ENCODE measurements at places on chromosomes 1 and 21.
A peak's percentile ranks its signal among the peaks of the same experiment; 100 is the strongest.

GRCh38 chr1:55447488-55447887, 232.3 kb upstream of the USP24 start:
- no peak for DNase-seq

DNA sequence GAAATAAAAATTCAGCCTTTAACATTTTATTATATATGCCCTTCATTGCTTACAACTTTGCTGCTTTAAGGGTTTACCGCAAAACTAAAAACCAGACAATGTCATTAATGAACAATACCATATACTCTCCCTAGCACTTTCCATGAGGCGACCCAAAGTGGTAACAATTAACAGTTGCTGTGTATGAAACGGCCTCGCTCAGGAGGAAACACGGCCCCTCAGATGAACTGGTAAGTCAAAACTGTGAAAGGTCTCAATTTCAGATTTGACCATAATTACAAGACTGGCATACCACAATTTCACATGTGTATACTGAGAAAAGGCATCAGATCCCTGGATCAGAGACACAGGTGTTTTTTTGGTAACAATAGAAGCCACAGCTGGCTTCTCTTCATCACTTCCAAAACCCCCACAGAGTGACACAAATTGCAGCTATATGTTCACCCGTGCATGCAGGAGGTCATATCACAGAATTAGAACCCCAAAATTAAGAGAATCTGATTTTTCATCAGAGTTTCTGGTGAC, 611.9 kb upstream of the ADAMTS5 start:
- no peak for DNase-seq

GRCh38 chr1:70847013-70847412, 200.6 kb downstream of the PTGER3 start:
- no peak for DNase-seq

GRCh38 chr1:193285641-193286040, 99.2 kb upstream of the B3GALT2 start:
- no peak for DNase-seq

- peak; percentile 57 for DNase-seq
These were observed 29.2 kb downstream of the CDC7 start for GRCh38 chr1:91529856-91530255.

- DNase-seq = no peak
These were observed 36.2 kb upstream of the POU3F1 start for GRCh38 chr1:38082769-38083263.

- DNase-seq = peak; percentile 12
These were observed 119.1 kb downstream of the USP25 start for GRCh38 chr21:15848634-15849560.

GRCh38 chr1:229547542-229547941, 11.0 kb downstream of the ABCB10 start:
- no peak for DNase-seq

- DNase-seq = no peak
These were observed 39.9 kb upstream of the TENT5C start for GRCh38 chr1:117565745-117566455.

GRCh38 chr1:196056966-196057365, 551.3 kb downstream of the KCNT2 start:
- no peak for DNase-seq

- DNase-seq = no peak
These were observed 117.4 kb downstream of the IER5 start for GRCh38 chr1:181205901-181206300.

DNA sequence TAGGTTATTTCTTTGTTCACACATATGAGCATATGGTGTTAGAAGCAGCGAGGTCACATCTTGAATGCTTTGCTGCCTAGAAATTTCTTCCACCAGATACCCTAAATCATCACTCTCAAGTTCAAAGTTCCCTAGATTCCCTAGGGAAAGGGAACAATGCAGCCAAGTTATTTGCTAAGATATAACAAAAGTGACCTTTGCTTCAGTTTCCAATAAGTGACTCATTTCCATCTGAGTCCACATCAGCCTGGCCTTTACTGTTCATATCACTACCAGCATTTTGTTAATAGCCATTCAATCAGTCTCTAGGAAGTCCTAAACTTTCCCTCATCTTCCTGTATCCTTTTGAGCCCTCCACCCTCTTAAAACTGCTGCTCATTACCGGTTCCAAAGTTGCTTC, 1502.5 kb downstream of the KCNT2 start:
- DNase-seq = no peak

- DNase-seq = no peak
These were observed at the start of gene C1QB for GRCh38 chr1:22652881-22653316. TSS of gene C1QB (plus strand) at chr1:22653236. CDS start at chr1:22659463, 6,227 bp downstream.

DNA sequence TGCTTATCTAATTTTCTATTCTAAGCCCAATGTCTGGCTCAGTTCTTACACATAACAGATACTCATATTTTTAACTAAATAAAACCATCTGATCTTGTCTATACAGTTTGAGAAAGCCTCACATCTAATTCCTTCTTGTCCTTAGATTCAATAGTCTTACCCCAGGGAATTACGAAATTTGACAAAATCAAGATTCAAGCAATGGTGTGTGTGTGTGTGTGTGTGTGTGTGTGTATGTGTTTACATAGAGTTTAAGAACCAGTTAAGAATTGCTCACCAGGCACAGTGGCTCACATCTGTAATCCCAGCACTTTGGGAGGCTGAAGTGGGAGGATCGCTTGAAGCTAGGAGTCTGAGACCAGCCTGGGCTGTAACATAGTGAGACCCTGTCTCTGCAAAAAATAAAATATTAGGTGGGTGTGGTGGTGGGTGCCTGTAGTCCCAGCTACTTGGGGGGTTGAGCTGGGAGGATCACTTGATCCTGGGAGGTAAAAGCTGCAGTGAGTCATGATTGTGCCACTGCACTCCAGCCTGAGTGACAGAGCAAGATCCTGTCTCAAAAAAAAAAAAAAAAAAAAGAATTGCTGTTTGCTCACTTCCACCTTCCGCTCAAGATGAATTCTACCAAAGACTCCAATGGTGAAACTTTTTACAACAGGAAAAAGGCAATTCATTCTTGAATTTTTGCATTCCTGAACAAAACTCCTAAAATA, 6.2 kb downstream of the WDR64 start:
- DNase-seq = peak; percentile 25

- DNase-seq = peak; percentile 3
These were observed 84.4 kb downstream of the SGIP1 start for GRCh38 chr1:66618390-66618789.

- peak; percentile 61 for DNase-seq
These were observed 1.4 kb upstream of the SKI start for GRCh38 chr1:2226525-2227345.

DNA sequence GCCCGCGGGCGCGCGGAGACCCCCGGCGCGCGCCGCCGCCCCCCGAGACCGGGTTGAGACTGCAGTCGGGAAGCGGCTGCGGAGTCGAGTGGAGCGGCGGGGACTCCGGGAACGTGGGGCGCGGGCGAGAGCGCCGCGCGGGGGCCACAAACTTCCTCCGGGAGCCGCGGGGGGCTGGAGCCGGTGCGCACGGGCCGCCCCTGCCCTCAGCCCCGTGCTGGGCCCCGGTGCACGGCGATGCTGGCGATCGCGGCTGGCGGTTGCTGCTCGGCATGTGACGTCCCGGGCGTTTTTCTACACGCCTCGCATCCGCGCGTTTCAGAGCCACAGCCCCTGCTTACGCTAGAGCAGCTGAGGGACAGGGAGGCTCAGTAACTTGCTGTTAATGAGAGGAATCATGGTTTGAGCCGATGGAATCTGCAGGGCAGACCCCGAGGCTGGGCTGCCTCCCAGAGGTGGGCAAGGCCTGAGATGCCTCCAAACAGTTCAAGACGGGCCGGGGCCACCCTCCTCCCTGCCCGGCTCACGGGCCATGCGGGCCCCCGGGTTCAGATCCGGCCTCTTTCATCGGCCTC, 520 bp downstream of the TMEM201 start:
- peak; percentile 68 for DNase-seq

- DNase-seq = no peak
These were observed 883 bp downstream of the LAMTOR2 start for GRCh38 chr1:156055281-156056048.

DNA sequence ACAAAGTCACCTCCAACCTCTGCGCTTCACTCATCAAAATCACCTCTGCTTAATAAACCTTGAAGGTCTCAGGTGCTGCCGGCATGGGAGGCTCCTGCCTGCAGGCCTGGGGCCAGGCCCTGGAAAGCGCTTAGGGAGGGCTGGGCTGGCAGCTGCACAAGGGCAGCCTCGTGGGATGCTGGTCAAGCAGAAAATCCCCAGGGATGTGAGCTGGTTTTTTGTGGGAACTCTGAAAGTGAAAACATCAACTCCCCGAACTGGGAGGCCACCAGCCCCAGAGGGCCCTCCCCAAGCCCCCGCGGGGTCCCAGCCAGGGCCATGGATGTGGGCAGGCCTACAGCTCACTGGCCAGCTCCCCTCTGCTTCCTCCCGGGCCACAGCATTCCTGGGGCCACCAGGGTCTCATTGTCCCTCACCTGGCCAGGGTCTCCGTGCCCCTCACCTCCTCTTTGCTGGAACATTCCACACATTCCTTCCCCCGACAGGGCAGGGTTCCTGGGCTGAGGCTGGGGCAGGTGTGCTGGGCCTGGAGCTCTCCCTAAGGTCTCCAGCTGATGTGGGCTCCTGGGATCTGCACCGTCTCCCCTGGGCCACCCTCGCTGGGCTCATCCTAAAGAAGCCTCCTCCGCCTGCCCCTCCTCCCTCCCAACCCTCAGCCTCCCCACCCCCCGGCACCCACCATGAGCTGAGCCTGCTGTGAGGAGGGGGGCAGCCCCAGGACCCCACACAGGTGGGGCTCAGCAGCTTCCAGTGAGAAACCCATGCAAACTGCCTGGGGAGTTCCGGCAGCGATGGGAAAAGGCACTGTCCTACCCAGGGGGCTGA, 36.0 kb upstream of the POFUT2 start:
- no peak for DNase-seq

GRCh38 chr1:244028701-244029100, 22.4 kb upstream of the ZBTB18 start:
- DNase-seq = no peak

DNA sequence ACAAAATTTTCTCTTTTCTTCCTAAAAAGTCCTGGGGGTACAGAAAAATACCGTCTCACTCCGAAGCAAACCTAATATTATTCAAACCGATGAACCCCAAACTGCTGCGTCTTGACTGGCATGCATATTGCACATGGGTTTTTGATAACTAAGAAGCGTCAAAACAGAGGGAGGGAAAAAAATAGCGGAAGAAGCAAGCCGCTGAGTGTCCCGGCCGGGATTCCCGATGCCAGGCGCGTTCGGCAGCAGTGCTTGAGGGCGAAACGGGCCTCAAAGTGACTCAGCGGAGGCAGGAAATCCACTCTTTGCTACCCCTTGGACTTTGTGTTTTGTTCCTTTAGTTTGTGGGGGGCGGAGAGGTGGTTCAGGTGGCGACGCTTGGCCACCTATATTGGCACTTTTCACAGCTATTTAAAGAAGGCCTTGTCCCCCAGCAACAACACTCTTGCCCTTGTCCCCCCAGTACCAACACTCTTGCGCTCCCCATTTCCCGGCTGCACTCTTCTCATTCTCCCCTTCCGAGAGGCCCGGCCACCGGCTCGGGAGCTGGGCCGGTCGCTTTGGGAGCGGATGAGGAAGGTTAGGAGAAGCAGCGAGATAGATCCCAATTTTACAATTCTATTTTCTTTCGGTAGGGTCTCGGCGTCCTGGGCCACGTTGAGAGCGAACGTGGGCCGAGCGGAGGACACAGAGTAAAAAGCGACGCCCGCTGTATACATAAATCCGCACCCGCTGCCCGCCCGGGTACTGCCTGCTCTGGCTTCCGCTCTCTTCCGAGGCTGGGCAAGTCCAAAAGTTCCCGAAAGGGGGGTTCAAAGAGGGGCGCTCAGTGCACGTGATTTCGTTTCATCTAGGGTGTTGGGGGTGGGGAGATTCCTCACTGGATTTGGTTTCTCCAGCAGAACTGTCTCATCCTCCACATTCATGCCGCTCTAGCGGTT, 2.5 kb downstream of the LMX1A start:
- DNase-seq = no peak

GRCh38 chr1:14479865-14480264, 118.6 kb upstream of the KAZN start:
- DNase-seq = no peak

GRCh38 chr1:27884006-27884954, 11.9 kb downstream of the THEMIS2 start:
- no peak for DNase-seq

- peak; percentile 53 for DNase-seq
These were observed 123.0 kb downstream of the LYPLAL1 start for GRCh38 chr1:219296430-219297355.

DNA sequence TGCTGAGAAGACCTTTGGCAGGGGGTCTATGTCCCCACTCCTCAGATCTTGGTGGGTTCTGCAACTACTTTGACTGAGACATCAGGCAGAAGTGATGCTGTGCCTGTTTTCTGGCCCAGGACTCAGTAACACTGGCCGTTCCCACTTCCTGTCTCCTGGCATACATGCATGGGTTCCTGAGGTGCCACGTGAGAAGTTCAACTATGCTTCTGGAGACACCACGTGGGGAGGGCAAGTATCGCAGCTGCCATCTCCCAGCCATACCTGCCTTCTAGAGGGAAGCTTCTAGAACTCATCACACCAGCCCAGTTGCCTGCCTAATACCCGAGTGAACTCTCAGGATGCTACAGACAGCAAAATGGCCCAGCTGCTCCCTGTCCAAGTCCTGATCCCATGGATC, 65.8 kb downstream of the TRABD2B start:
- DNase-seq = no peak

DNA sequence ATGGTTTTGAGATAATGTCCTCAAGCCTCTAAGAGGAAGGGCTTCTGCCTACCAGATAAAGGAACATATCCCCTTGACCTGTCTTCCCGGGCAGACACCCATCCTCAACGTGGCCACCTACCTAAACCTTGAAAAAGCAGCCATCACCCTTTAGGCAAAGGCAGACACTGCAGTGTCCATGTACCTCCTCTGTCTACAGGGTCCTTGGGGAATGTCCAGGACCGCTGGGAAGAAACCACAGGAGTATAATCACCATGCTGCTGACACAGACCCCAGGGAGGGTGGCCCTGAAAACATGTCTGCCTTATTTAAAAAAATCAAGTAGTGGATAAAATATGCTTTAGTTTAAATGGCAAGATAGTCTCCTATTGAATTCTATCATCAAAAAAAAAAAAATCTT, 16.6 kb downstream of the BCAR3 start:
- no peak for DNase-seq

- no peak for DNase-seq
These were observed 52.4 kb downstream of the SLC37A1 start for GRCh38 chr21:42565886-42566523.

- DNase-seq = peak; percentile 55
These were observed 16.9 kb upstream of the DMRTB1 start for GRCh38 chr1:53442299-53442698.

GRCh38 chr1:74953622-74954021, 180.6 kb upstream of the LHX8 start:
- no peak for DNase-seq

DNA sequence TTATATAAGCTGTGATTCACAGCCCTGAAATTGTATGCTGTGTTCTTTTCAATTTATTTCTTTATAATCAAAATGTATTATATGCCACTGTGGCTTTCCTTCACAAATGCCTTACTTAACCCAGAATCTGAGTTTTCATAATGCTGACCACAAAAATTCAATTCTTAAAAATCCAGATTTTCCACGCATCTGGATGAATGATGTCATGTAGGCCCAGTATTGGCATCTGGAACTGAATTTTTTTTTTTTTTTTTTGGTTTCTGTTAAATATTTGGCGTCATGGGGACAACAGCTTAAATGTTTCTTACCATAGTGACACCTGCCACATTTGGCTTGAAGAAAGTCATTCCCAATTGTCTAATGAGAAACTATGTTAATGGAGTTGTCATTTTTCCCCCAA, 296.8 kb downstream of the TM2D1 start:
- DNase-seq = peak; percentile 89

Measured in adipocyte (in vitro differentiated cells).